H7 (cell line): ENCODE measurements at places on chromosomes 7 and 10. TPM values are rescaled to one million over a fixed set of nuclear protein-coding genes. Genes with fewer than 3 reads are reported as not detected.

DNA sequence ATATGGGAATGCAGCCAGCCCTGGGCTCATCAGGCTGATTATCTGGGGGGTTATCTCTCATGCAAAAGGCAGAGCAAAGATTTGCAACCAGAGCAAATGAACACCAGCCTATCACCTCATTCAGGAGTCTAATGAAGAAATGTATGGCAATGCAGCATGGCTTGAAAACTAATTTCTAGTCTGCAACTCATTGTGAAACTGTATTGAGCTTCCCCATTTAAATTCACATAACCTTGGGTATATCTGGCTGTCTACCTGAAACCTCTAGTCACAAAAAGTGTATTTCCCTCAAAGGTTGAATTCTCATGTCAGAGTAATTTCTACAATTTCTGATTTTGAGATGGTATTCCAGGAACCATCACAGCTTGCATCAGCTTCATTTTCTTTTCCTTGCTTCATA, 240.0 kb downstream of the SDHAF3 start:
- no peak for DNase-seq

Gene CFAP58
- total RNA-seq = 0.62 and 2.0 TPM in 2 replicates

GRCh38 chr7:111010798-111011197, 80.1 kb upstream of the LRRN3 start:
- no peak for DNase-seq

DNA sequence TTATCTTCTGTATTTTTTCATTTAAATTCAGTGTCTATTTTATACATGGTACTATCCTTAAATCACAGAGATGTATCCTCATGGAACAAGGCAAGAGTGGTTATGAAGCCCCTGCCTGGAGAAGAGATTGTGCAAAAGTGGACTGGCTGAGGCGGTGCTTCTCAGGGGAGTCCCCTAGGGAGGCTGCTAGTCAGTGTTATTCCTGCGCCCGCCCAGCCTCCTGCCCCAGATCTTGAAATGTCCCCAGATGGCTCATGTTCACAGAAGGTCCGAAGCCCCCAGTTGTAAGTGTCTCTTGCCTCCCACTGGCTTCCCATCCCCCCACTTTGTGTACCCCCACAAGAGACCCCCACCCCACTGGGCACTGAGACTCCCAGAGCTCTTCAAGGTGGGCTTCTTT, 366.9 kb downstream of the TNS3 start:
- no peak for DNase-seq

Gene ABCC2
- 0.14 and 0.44 TPM in 2 replicates for total RNA-seq

DNA sequence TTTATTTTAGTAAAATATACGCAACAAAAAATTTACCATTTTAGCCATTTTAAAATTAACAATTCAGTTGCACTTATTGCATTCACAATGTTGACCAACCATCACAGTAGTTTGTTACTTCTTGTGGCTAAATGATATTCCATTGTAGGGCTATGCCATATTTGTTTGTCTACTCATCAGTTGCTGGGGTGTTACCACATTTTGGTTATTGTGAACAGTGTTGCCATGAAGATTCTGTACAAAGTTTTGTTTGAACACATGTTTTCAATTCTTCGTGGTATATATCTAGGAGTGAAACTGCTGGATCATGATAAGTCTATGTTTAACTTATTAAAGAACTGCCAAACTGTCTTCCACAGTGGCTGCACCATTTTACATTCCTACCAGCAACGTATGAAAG, 46.3 kb upstream of the ZNF365 start:
- no peak for DNase-seq

- no peak for DNase-seq
Observed at GRCh38 chr10:71128311-71128980, 83.9 kb upstream of the UNC5B start.

Gene HKDC1
- total RNA-seq = 0.03 TPM in 1 of 2 replicates, not detected in the other

GRCh38 chr10:111116762-111117445, 40.1 kb downstream of the ADRA2A start:
- no peak for DNase-seq
